ENCODE measurements at places on chromosomes 1 and 21.

- no peaks in the 10 kb centered on the region for H3K27me3 ChIP-seq
- H3K4me3 ChIP-seq = no peak overlapping the region
- H3K36me3 ChIP-seq = peaks cover 2% of the 10 kb centered on the region
- DNase-seq = no peak
Observed at GRCh38 chr1:165845992-165846748, 18.8 kb downstream of the UCK2 start.

DNA sequence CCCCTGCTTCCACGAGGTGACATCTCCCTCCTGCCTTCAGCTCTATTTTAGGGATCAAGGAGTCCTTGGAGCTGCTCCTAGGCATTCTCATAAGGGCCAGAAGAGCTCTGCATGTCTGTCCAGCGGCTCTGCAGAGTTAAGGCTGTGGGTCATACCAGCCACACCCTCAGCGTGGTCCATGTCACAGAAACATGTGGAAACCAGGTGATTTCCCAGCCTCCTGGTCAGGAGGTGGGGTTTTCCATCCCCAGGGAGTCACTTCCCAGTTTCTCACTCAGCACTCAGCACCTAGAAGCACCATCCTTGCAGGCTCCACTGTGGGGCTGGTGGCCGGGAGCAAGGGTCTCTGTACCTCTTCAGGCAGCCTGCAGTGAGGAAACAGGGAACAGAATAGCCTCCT lies 1.4 kb upstream of the TNFRSF1B start:
- peaks cover 11% of the 10 kb centered on the region for H3K36me3 ChIP-seq
- no peaks in the 10 kb centered on the region for H3K27me3 ChIP-seq
- H3K4me1 ChIP-seq = peaks cover 87% of the 10 kb centered on the region
- no peak overlapping the region for H3K27ac ChIP-seq
- no peak overlapping the region for H3K4me3 ChIP-seq

DNA sequence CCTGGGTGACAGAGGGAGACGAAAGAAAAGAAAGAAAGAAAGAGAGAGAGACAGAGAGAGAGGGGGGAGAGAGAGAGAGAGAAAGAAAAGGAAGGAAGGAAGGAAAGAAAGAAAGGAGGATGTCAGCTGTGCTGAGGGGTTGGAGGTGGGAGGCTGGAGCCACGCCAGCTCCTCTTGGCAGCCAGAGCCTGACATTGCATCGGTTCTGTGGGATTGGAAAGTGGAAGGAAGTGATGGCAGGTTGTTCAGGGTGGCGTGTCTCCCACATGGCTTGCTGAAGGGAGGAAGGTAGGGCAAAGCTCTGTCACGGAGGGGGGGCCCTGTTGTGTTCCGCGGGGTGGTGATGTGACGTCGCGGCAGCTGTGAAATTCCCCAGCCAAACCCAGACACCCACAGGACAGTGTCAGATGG lies 30.7 kb downstream of the EIF2D start:
- H3K4me3 ChIP-seq = peak overlapping the region; percentile 80
- DNase-seq = no peak
- peaks cover 61% of the 10 kb centered on the region for H3K36me3 ChIP-seq

GRCh38 chr1:40984066-40984465 lies 4.6 kb downstream of the CTPS1 start:
- H3K27me3 ChIP-seq = no peaks in the 10 kb centered on the region
- peaks cover 20% of the 10 kb centered on the region for H3K4me1 ChIP-seq
- DNase-seq = no peak
- no peak overlapping the region for H3K4me3 ChIP-seq

DNA sequence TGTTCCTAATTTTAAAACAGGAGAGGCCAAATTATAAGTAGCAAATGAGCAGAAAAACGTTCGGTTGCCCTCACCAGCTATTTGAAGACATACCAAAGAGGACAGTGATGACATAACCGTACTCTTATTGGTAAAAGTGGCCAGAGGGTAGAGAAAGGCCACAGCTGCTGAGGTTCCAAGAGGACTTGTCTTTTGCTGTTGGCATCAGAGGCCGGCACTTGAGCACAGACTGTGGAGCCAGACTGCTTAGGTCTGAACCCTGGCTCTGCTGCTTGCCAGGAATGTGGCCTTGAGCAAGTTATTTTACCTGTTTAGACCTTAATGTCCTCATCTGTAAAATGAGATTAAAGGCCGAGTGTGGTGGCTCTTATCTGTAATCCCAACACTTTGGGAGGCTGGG lies 14.9 kb downstream of the ETV3L start:
- no peak overlapping the region for H3K4me3 ChIP-seq
- peaks cover 10% of the 10 kb centered on the region for H3K27me3 ChIP-seq
- no peak for DNase-seq

GRCh38 chr1:172375211-172375631 lies 45.3 kb upstream of the C1orf105 start:
- no peak overlapping the region for H3K4me3 ChIP-seq
- H3K27me3 ChIP-seq = no peaks in the 10 kb centered on the region
- no peak overlapping the region for H3K27ac ChIP-seq

DNA sequence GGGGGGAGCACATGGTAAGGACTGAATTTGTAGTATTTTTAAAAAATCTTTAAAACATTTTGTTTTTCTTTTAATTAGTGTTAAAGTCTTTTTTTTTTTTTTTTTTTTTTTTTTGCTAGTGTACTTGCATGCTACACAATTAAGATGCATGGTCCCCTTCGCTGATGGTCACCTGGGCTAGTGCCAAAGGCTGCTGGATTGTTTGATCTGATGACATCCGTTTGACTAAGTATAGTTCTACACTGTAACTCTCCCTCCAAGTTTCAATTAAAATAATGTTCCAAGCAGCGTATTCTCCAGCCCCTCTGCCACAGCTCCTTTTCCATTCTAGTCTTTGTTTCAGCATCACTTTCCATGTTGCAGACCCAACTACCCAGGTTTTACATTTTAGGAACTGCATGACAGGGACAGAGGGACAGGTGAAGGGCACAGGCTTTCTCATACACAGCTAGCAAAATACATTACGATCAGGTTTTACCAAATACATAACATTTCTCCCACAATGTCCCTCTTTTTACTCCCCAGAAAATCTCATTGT lies 852 bp upstream of the RAVER2 start:
- H3K4me3 ChIP-seq = peak overlapping the region; percentile 82
- H3K27me3 ChIP-seq = no peaks in the 10 kb centered on the region
- peak overlapping the region; percentile 17 for H3K27ac ChIP-seq
- H3K4me1 ChIP-seq = peaks cover 15% of the 10 kb centered on the region
- DNase-seq = no peak

DNA sequence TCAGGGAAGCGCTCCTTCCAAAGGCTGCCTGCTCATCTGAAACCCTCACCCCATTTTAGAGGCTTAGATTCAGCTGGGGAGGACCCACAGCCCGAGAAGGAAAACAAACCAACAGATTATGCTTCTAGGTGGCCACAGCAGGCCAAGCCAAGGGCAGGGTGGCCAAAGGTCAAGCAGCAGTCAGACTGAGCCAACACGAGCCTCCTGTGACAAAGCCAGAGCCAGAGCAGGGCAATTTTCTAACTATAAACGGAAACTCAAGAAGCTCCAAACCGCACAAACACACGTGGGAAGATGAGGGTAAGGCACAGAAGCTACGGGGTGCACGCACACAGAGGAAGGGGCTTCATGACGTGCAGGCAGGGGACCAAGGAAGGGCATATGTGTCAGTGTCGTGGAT lies 64.1 kb downstream of the PLEKHA6 start:
- no peak overlapping the region for H3K4me3 ChIP-seq
- no peaks in the 10 kb centered on the region for H3K4me1 ChIP-seq
- H3K36me3 ChIP-seq = no peaks in the 10 kb centered on the region
- no peak for DNase-seq

GRCh38 chr1:87869567-87869966 lies 540.9 kb downstream of the LMO4 start:
- peaks cover 5% of the 10 kb centered on the region for H3K4me1 ChIP-seq
- H3K4me3 ChIP-seq = no peak overlapping the region
- no peak overlapping the region for H3K27ac ChIP-seq
- no peaks in the 10 kb centered on the region for H3K36me3 ChIP-seq

GRCh38 chr1:166730299-166730888 lies 108.9 kb upstream of the POGK start:
- H3K27ac ChIP-seq = no peak overlapping the region
- peaks cover 73% of the 10 kb centered on the region for H3K27me3 ChIP-seq

DNA sequence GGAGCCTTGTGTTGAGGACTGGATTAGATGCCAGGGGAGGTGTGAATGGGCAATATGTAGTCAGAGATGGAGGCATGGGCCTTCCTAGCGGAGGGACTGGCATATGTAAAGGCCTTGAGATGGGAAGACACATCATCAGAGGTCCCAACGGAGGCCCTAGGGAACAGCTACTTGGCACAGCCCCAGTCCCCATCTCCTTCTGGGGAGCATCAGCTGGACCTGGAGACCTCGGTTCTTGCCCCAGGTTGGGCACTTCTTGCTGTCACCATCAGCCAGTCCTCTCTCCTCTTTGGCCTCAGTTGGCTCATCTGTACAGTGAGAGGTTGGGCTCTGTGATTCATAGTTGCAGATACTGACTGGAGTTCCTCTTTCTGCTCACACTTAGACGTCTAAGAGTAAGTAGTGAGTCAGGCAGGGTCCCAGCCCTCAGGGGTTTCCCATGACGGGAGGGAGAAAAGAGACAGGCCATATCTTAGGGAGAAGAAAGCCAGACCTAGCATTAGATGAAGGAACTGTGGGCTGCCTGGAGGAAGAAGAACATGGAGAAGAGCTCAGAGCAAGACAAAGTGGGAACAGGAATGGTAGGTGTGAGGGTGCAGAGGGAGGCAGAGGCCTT lies 3.4 kb upstream of the MARCKSL1 start:
- H3K36me3 ChIP-seq = peaks cover 8% of the 10 kb centered on the region
- peak overlapping the region; percentile 35 for H3K27ac ChIP-seq
- no peak overlapping the region for H3K4me3 ChIP-seq
- no peak for DNase-seq
- H3K27me3 ChIP-seq = no peaks in the 10 kb centered on the region

GRCh38 chr1:113742515-113742914 lies 16.8 kb downstream of the PHTF1 start:
- H3K27ac ChIP-seq = peak overlapping the region; percentile 32
- H3K27me3 ChIP-seq = no peaks in the 10 kb centered on the region
- no peak overlapping the region for H3K4me3 ChIP-seq
- H3K36me3 ChIP-seq = peaks cover 3% of the 10 kb centered on the region
- H3K4me1 ChIP-seq = peaks cover 4% of the 10 kb centered on the region

- H3K36me3 ChIP-seq = no peaks in the 10 kb centered on the region
- H3K4me3 ChIP-seq = no peak overlapping the region
- DNase-seq = no peak
- H3K27ac ChIP-seq = peak overlapping the region; percentile 32
- H3K27me3 ChIP-seq = peaks cover 43% of the 10 kb centered on the region
- no peaks in the 10 kb centered on the region for H3K4me1 ChIP-seq
Observed at GRCh38 chr1:225514671-225515081, 86.8 kb upstream of the LBR start.

DNA sequence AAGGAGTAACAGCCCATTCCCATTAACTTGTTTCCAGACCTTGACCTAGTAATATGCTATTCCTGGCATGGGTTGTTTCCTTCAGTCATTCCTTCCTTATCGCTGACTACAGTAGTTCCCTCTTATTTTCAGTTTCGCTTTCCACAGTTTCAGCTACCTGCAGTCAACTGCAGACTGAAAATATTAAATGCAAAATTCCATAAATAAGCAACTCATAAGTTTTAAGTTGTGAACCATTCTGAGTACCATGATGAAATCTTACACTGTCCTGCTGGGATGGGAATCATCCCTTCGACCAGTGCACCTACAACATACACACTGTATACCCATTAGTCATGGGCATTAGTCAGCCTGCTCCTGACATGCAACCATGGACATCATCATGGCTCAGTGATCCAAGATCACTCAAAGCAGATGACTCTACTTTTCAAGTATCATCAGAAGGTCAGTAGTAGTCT lies 66.7 kb downstream of the CCDC30 start:
- no peak for DNase-seq
- H3K4me1 ChIP-seq = peaks cover 17% of the 10 kb centered on the region
- H3K27ac ChIP-seq = peak overlapping the region; percentile 81

DNA sequence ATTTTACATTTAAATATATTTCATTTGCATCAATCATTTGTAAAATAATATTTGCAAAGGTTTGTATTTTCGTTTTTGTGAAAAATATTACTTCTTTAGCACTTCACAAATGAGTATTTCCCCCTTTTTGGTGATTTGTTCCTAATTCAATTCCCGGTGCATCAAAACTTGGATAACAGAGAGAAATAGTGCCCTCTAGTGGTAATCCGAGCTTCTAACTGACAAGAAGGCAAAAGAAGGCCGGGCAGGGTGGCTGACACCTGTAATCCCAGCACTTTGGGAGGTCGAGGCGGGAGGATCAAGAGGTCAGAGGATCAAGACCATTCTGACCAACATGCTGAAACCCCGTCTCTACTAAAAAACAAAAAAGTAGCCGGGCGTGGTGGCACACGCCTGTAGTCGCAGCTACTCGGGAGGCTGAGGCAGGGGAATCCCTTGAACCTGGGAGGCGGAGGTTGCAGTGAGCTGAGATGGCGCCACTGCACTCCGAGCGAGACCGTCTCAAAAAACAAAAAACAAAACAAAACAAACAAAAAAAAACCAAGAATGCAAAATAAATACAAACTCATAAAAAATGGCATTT lies 137.7 kb downstream of the COL11A1 start:
- no peak for DNase-seq
- H3K4me1 ChIP-seq = no peaks in the 10 kb centered on the region
- H3K27ac ChIP-seq = no peak overlapping the region

DNA sequence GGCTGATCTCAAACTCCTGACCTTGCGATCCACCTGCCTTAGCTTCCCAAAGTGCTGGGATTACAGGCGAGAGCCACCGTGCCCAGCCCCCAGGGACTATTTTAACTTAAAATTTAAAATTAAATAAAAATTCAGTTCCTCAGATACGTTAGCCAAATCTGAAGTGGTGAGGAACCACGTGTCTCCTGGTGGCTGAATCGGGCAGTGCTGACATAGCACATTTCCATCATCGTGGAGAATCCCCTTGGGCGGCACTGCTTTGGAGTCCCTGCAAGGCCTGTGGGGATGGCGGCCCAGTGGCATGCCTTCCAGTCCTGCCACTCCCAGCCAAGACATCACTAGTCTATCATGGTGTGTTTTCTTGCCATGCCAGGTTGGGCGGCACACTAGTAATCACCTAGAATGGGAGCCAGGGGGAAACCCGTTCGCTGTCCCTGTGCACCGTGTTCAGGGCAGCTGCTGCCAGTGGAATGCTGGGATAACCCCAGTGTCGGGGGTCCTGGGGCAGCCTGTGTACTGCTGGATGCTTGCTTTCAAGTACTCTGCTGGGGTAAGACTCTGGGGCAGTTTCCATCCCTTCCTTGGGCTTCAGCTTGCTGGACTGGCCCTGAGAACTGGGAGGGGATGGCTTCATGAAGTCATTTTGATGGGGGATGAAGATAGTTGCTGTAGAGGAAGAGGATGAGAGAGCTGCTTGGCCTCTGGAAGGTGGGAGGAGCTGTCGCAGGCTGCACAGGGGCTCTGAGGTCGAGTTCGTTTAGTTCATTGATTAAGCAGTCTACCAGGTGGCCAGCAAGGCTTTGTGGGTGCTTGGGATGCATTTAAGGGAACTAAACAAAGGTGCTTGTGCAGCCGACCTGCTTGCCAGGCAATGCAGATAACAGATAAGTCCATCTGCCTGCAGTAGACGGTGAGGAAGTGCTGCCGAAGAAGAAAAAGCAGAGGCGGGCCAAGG lies 4.6 kb downstream of the ZBTB48 start:
- H3K36me3 ChIP-seq = peaks cover 18% of the 10 kb centered on the region
- no peak for DNase-seq
- H3K4me1 ChIP-seq = peaks cover 43% of the 10 kb centered on the region
- H3K4me3 ChIP-seq = no peak overlapping the region
- peak overlapping the region; percentile 29 for H3K27ac ChIP-seq

GRCh38 chr1:198143797-198144196 lies 13.0 kb upstream of the NEK7 start:
- DNase-seq = no peak
- H3K4me1 ChIP-seq = peaks cover 5% of the 10 kb centered on the region
- H3K4me3 ChIP-seq = no peak overlapping the region
- H3K27ac ChIP-seq = no peak overlapping the region
- no peaks in the 10 kb centered on the region for H3K27me3 ChIP-seq

All from central memory CD8-positive, alpha-beta T cell (primary cell).